Hematopoietic multipotent progenitor cell treated with erythropoietin and hydrocortisone succinate and interleukin-3 and kit ligand, for 15 days (in vitro differentiated cells): ENCODE measurements at places on chromosomes 6 and 20.

- no peak for DNase-seq
Observed at GRCh38 chr6:11282245-11282644, 49.8 kb upstream of the NEDD9 start.

- peak; percentile 82 for DNase-seq
Observed at GRCh38 chr6:110239526-110240274, 59.5 kb downstream of the CDC40 start.

GRCh38 chr6:82182756-82183155 lies 64.8 kb downstream of the IBTK start:
- no peak for DNase-seq

- DNase-seq: no peak
Observed at GRCh38 chr6:124433387-124434160, 528.7 kb upstream of the RNF217 start.
